ENCODE measurements at places on chromosomes 16 and 17.

- no peak for DNase-seq
These were observed 18.7 kb upstream of the ADGRG1 start for GRCh38 chr16:57609541-57610401.

DNA sequence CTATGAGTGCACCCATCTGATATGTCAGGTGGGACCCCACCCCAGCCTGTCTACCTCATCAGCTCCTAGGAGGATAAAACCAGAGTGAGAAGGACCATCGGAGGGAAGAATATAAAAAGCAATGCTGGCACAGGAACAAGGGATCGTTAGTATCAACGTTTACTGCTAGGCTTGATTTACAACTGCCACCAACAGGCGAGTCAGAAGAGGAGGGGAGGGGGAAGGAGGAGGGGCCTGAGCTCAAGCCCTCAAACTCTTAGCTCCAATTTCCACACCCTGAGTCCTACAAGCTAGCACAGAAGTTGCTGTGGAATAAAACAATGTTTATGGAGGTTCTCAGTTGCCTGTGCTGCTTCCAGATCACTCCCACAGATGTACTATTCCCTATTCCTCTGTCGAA lies 234.5 kb downstream of the C16orf78 start:
- no peak for DNase-seq

DNA sequence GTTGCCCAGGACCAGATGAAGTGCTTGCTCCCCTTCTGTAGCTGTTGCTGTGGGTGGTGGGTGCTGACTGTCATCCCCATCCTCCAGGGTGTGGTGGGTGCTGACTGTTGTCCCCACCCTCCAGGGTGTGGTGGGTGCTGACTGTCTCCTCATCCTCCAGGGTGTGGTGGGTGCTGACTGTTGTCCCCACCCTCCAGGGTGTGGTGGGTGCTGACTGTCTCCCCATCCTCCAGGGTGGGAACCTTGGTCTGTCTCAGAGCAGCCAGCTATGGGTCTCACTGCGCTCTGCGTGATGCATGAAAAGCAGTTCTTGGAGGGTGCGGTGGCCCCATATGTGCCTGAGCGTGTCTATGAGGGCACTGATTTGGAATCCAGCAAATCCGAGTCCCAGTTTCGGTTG lies 163.8 kb downstream of the RPTOR start:
- no peak for DNase-seq

GRCh38 chr17:29292071-29292991 lies 1.6 kb downstream of the NUFIP2 start:
- DNase-seq: peak; percentile 34

DNA sequence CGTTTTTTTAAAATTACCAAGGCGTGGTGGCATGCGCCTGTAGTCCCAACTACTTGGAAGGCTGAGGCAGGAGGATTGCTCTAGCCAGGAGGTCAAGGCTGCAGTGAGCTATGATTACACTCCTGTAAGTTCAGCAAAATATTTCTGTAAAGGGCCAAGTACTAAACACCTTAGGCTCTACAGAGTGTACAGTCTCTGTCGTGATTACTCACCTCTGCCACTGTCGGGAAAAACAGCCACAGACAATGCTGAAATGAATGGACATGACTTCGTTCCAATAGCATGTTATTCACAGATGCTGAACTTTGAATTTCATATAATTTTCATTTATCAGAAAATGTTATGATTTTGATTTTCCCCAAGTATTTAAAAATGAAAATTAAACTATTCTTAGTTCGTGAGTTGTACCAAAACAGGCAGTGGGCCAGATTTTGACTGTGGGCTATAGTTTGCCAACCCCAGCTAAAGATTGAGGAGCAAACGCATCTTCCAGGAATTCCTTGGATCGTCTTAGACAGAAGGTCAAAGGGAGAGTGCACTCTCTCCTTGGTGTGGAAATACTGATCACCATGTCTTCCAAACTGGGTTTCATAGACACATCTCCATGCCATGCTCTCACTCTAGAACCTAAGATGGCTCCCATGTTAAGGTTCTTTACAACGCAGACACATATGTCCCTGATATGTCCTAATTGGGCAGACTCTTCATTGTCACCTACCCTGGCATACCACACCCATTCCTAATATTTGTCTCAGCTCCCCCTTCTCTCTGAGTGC lies 89.5 kb downstream of the MARF1 start:
- DNase-seq: no peak
